ENCODE measurements at places on chromosomes 5 and 9. TPM values are rescaled to one million over a fixed set of nuclear protein-coding genes. Genes with fewer than 3 reads are reported as not detected.

- no peaks in the 10 kb centered on the region for H3K36me3 ChIP-seq
- no peak overlapping the region for H3K27ac ChIP-seq
- H3K4me1 ChIP-seq = no peaks in the 10 kb centered on the region
- DNase-seq = no peak
Measured at GRCh38 chr9:8980496-8981013, 1181.0 kb upstream of the DMAC1 start.

GRCh38 chr9:27436234-27436633 lies 87.9 kb upstream of the IFNK start:
- no peak overlapping the region for H3K4me3 ChIP-seq
- peak overlapping the region; percentile 62 for H3K27ac ChIP-seq
- no peaks in the 10 kb centered on the region for H3K27me3 ChIP-seq
- no peaks in the 10 kb centered on the region for H3K36me3 ChIP-seq
- H3K4me1 ChIP-seq = peaks cover 27% of the 10 kb centered on the region

GRCh38 chr5:38167562-38167996 lies 90.8 kb upstream of the EGFLAM start:
- no peak overlapping the region for H3K27ac ChIP-seq
- DNase-seq = no peak
- H3K36me3 ChIP-seq = no peaks in the 10 kb centered on the region
- peaks cover 7% of the 10 kb centered on the region for H3K27me3 ChIP-seq
- H3K4me1 ChIP-seq = no peaks in the 10 kb centered on the region

The KIAA1958 gene
- 5.8 TPM for total RNA-seq

- H3K4me3 ChIP-seq = peak overlapping the region; percentile 96
- no peak for DNase-seq
- no peaks in the 10 kb centered on the region for H3K27me3 ChIP-seq
- peaks cover 22% of the 10 kb centered on the region for H3K4me1 ChIP-seq
- H3K36me3 ChIP-seq = peaks cover 22% of the 10 kb centered on the region
Measured at GRCh38 chr5:149344151-149344550, 1.1 kb upstream of the GRPEL2 start.

The PCDHB2 gene
- 2.4 TPM for total RNA-seq

- H3K27ac ChIP-seq = no peak overlapping the region
- H3K36me3 ChIP-seq = no peaks in the 10 kb centered on the region
- H3K4me3 ChIP-seq = no peak overlapping the region
- H3K4me1 ChIP-seq = no peaks in the 10 kb centered on the region
- DNase-seq = no peak
Measured at GRCh38 chr5:65296067-65296466, 185.7 kb downstream of the ADAMTS6 start.

GRCh38 chr5:116518423-116518822 lies 56.2 kb downstream of the SEMA6A start:
- H3K27ac ChIP-seq = peak overlapping the region; percentile 57
- peak; percentile 21 for DNase-seq
- H3K4me1 ChIP-seq = peaks cover 11% of the 10 kb centered on the region
- no peaks in the 10 kb centered on the region for H3K36me3 ChIP-seq
- no peaks in the 10 kb centered on the region for H3K27me3 ChIP-seq

DNA sequence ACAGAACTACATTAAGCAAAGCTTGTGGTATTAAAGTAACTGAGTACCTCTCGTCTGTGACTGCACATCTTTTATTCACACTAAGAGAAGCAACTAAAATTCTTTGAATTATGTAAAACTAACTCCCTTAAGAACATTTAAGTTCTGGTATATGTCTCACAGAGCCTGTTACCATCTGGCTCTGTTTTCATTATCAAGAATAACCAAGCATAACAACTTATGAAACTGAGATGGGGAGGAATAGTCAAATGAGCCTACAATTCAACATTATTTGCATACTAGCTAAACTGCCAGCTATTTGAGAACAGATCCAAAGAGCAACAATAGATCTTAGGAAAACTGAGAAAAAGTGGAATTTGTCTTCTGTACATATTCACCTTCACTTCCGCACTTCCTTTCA lies 25.3 kb upstream of the ISOC1 start:
- no peaks in the 10 kb centered on the region for H3K36me3 ChIP-seq
- H3K27ac ChIP-seq = no peak overlapping the region
- H3K4me3 ChIP-seq = no peak overlapping the region
- no peak for DNase-seq
- no peaks in the 10 kb centered on the region for H3K4me1 ChIP-seq
- peaks cover 53% of the 10 kb centered on the region for H3K27me3 ChIP-seq
